ENCODE measurements at places on chromosomes 11 and 22.

DNA sequence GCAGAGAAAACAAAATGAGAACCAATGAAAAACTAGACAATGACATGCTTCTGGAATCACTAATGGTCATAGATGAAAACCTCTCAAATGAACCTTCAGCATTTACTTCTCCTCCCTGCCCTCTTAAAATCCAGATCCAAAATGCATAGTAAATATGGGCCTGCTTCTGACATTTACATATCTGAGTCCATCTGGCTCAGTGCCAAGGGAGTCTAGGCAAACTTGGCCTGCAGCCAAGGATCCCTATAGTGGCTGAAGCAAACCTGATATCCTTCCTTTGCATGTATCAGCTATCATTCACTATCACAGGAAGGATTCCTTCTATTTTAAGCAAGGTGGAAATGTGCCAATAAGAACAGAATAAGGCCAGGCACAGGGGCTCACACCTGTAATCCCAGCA lies 104.8 kb downstream of the C11orf58 start:
- no peak for DNase-seq

DNA sequence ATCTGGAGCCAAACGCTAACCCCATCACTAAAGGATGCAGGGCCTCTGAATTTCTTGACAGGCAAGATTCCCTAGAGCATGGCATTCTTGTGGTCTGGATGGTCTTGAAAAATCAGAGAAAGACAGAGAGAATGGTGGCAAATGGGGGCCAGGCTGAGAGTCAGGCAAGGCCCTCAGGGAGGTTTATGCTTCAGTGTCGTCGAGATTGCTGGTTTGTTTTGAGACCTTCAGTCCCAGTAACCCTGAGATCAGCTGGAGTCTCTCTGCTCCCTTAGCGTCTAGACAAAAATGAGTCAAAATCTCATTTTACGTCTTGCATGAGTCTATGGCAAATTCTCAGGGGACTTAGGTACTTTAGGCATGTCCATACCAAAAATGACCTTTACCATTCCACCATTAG lies 539.3 kb downstream of the SOX6 start:
- DNase-seq, result no peak

GRCh38 chr11:67303132-67303834 lies at the start of gene SSH3:
TSS of gene SSH3 (plus strand) at chr11:67303530. CDS start at chr11:67303626, 96 bp downstream.
- DNase-seq, result peak; percentile 50

GRCh38 chr11:58707767-58708166 lies 24.0 kb downstream of the GLYAT start:
- DNase-seq, result no peak

DNA sequence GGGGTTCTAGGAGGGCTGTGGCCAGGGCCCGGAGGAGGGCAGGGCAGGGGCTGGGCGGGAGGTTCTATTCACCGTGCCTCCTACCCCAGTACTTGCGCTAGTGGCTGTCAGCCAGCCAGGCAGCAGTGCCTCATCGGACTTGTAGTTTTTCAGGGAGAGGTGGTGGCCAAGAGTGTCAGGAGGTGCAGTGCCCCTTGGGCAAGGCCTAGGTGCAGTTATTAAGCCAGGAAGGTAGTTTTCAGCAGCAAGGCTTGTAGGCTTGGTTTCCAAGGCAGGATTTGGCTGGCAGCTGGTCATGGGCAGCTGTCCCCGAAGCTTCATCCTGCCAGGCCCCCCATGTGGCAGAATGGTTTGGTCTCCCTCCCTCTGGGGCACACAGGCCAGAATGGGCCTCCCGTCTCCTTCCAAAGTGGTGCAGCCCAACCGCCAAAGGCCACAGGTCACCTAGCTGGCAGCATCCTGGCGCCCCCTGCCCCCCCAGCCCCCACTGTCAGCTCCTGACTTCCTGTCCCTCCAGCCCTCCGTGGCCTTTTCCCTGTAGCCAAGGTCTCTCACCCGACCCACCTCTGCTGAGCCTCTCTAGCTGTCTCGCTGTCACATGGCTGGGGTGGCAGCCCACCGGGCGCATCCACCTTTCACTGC lies 8.5 kb downstream of the CCDC88B start:
- DNase-seq, result no peak

DNA sequence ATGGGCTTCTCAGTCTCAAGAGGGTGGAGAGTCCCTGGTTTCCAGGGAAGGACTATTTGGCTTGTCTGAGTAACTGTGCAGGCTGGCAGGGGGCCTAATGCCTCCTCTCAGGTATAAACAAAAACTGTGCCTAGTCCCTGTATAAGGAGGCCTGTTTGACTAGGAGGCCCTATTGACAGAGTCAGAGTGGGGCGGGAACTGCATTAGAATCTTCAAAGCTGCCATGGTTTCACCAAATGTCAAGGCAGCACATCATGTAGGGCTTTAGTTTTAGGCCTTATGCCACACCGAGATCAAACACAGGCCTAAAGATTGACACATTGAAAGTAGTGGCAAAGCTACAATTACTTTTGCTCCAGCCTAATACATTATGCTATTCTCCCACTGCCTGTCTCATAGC lies 611.5 kb upstream of the B3GAT1 start:
- DNase-seq, result no peak

- DNase-seq, result no peak
Observed at GRCh38 chr22:17741866-17742526, 32.3 kb downstream of the BID start.

- DNase-seq, result no peak
Observed at GRCh38 chr22:28594797-28595462, 84.7 kb downstream of the TTC28 start.

- DNase-seq, result no peak
Observed at GRCh38 chr11:7314811-7315604, 63.3 kb downstream of the SYT9 start.

DNA sequence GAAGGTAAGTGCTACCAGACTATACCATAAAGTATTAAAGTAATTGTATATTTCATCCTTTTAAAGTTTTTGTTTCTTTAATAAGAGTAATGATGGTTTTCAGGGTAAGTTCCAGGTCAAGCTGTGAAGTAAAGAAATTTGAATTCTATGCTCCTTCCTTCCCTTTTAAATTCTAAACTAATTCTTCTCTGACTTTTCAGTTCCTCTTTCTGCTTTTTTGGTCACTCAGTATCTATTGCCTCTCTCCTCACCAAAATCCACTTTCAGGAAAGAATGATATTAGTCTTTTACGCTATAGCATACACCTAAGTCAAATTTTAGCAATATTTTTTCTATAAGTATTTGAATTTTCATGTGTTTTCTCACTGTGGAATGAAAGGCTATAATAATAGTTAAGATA lies 8.2 kb downstream of the MMP8 start:
- no peak for DNase-seq

- no peak for DNase-seq
Observed at GRCh38 chr11:114008331-114008730, 33.4 kb downstream of the HTR3A start.
